ENCODE measurements at places on chromosomes 5 and 9.

DNA sequence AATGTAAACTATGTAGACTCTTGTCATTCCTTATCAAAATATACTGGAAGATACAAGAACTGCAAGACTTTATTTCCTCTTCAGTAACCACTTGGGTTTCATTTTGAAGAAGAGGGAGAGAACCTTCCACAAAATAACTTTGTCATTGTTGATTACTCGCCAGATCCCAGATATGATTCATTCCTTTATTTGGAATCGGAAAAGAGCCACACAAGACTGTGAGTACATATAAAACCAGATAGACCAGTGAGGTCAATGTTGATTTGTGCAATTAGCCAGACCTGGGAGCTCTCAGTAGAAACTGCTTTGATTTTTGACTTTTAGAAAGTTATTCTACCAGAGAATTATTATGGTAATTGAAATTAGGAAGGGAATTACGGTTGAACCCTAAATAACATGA is 146.1 kb downstream of the TMEM167A start:
- no peak for DNase-seq

GRCh38 chr5:40437452-40437861 is 242.3 kb upstream of the PTGER4 start:
- DNase-seq: no peak

DNA sequence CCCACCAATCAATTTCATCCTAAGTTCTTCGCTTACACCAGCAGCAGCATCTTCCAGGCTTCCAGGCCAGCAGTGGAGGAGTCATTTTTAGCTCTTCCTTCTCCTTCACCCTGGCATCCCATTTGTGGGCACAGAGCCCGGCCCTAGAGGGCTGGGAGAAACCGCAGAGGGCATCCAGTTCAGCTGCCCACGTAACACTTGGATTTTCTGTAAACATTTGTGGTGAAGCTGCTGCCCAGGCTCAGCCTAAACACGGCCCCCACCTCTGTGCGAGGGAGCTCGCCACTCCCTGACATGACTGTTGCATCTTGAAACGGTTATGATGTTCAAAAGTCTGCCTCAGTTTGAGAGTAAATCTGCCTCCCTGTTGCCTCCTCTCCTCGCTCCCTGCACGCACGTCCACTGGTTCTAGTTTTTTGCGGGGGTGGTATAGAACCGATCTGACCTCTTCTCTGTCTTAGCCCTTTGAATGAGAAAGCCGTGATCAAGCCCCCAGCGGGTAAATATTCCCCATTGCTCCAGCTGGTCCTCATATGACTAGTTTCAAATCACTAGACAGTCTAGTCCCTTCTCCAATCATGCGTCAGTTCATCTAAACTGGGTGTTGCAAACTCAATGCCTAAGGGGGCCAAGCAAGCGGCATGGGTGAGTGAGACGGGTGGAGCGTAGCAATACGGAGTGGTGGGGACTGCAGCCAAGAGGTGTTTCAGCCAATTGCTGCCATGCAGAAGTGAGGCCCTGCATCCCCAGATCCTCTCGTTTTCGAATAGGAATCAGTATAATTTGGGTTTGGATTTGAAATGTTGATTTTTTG is 34.9 kb upstream of the N4BP3 start:
- peak; percentile 82 for DNase-seq

DNA sequence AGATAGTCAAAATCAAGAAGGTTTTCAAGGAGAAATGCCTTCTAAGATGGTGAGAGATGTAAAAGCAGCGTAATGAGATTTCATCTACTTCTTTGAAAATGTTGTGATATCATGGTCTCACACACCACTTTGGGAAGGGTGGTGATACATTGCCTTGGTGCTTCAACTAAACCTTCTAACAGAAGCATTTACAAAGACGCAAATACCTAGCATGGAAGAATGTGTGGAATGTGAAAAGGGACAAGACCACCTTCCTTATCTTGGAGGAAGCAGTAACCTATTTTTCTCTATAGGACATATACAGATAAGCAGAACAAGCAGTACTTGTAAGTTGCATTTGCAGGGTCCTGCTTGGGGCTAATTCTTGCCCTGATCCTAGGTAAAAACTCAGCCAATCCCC is 38.8 kb downstream of the PCA3 start:
- no peak for DNase-seq

- no peak for DNase-seq
These were observed 89.5 kb downstream of the UGCG start for GRCh38 chr9:111986035-111986556.

GRCh38 chr5:110807169-110807568 is 68.4 kb downstream of the SLC25A46 start:
- no peak for DNase-seq

DNA sequence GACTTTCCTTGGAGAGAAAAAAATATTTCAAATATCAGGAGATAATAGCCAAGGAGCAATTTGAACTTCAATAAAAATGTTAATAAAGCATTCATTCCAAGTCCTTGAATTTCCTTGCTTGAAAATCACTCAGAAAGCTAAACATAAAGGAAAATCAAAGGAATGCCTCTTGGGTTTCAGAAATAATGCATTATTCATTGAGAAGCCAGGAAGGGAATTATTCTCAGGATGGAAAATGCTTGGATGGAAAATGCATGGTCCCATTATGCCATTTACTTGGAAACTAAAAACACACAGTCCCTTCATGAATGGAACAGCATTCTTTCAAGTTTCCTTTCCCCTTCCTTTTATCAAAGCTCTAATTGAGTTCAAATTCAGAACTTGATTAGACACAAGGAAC is 160.9 kb downstream of the LPAR1 start:
- no peak for DNase-seq

DNA sequence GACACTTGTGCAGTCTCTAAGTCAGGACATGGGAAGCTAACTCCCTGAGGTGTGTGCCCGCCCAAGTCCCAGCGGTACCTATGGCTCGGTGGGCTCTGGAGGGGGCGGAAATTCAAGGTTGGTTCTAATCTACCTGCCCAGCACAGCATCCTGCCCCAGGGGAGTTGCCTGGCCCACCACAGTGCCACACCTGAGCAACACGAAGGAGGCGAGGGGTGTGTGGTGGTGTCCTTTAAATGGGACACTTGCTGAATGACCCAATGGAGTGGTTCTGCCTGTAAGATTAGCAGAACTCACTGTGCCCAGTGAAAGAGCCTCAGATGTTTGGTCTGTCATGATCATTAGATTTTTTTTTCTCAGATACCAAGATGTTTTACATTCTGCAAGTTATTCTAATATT is 70.7 kb upstream of the OTULINL start:
- no peak for DNase-seq

DNA sequence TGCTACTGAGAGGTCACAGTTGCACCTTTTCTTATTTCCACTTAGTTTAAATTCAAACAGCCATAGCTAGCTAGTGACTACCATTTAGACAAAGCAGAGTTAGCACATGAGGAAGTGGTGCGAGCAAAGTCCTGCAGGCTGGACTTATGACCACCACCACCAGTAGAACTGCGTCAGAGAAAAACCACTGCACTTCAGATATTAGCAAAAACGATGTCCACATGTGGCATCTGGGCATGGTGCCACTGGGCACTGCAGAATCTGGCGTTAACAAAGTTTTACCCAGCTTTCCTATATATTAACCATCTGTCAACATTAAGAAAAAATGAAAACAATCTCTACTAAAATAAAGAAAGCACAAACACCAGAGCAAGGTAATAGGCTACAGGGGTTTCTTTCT is 80.1 kb downstream of the SPTLC1 start:
- DNase-seq: no peak

DNA sequence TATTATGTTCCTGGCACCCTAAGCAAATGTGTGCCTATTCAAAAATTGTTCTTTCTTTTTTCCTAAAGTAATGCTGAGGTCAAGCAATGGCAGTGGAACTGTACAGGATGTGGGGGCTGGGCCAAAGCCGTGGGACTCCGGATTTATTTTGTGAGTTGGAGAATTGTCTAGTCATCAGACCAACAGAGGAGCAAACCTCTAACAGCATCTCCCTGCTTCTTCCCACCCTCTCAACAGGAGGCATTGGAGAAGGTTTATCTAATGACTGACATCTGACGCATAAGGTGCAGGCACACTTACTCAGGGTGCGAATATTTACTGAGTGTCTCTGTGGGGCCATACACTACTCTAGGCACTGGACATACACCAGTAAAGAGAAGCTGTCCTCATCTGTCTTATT is 38.6 kb downstream of the MARCHF11 start:
- no peak for DNase-seq

DNA sequence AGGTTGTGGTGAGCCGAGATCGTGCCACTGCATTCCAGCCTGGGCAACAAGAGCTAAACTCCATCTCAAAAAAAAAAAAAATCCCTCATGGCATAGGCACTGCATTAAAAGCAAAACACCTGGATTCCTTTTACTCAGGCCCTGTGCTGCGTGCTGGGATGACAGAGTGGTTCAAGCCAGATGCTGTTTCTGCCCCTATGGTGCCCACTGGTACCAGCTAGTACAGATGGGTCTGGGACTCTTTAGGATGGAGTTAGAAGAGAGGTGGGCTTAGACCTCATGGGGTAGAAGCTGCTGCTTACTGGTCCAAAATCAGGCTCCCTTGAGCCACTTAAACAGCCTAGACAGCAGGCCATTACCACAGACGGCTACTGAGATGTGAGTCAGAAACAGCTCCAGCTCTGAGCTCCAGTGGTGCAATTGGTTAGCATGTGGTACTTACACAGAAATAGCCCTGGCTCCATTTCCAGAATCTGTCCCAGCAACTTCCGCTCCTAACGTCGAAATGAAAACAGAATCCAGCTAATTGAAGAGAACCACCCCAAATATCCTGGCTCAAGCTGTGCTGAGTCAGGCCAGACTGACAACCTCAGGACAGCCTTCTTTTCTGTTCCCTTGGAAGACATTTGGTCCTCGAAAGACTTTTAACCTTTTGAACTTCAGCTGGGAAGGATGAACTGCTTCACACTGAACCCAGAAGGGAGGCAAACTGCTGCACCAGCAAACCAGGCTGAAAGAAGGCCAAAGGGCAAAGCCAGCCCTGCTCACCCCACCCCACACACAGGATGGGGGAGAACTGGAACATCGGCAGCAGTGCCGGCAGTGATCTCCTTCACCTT is 15.5 kb downstream of the C5orf15 start:
- peak; percentile 51 for DNase-seq

DNA sequence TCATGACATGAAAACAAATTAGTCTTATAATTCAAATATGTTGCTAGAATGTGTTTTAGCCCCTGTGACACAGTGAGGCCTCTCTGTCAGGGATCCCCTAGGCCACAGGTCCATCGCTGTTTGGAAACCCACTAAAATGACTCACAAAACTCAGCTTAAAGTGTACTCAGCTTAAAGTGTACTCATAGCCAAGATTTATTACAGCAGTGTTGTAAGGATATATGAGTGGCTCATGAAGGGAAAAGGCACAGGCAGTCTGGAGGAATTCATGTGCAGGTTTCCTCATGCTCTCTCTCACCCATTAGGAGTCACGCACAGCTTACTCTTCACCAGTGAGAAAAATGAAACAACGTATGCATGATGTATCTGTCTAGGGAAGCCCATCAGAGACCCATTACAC is 24.4 kb upstream of the TGFBI start:
- DNase-seq: no peak

- DNase-seq: no peak
These were observed 40.8 kb downstream of the CHSY3 start for GRCh38 chr5:129945028-129945427.

DNA sequence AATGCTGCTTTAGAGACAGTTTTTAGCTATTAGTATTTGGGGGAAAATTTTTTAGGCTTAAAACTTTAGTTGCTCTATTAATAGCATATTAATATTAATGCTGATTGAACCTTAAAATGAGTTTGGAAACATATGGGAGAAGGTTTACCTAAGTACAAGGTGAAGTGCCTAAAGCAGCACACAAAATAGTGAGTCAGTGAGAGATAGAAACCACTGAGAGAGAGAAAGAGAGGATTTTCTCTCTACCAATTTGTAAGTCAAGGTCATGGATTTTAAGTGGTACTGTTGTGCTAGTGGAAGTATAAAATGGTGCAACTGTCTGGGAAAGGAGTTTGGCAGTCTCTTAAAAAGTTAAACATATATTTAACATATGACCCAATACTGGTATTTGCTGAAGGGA is 64.9 kb downstream of the MARCHF3 start:
- DNase-seq: no peak

DNA sequence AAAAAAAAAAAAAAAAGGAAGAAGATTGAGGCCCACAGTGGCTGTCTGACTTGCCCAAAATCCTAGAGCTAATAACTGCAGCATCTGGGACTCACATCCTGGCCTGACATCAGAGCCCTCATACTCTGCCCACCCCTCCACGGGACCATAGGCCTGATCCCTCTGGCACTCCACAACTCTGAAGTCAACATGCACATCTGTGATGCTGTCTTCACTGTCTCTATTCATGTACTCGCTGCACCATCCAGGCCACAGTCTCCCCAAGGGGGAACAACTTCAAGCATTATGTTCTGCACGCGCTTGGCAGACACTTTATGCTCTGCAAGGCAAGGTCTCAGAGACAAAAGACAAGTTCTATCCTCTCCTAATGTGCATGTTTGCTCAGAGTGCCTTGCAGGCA is 158.2 kb downstream of the SPOCK1 start:
- no peak for DNase-seq

DNA sequence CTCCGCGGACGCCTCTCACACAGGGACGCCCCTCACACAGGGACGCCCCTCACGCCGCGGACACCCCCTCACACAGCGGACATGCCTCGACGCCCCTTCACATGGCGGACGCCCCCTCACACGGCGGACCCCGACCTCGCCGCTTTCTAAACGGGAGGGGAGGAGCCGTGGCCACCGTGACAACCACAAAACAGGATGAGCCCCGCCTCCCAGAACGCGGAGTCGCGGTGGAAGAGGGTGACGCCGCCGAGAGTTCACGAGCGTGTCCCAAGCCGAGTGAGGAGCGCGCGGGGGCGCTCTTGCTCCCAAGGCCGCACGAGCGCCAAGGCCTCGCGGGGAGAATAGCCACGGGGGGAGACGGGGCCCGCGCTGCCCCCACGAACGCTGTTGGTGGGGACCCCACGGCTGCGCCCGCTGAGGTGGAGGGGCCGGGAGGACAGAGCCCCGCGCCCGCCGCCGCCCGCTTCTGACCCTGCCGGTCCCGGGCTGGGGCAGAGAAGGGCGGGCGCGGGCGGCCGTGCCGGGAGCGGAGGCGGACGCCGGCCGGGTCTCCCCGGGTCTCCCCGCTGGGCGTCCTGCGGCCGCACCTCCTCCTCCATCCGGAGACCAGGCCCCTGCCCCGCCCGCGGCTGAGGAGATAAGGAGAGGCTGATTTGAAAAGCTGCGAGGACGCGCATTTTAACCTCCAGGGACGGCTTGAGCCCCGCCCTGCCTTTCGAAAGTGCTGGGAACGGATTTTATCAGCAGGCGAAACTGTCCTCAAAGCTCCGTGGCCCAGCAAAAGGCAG is 3.9 kb upstream of the NKD2 start:
- no peak for DNase-seq
